Hematopoietic multipotent progenitor cell treated with erythropoietin and hydrocortisone succinate and interleukin-3 and kit ligand, for 8 days (in vitro differentiated cells): ENCODE measurements at places on chromosomes 7 and 10.

- no peak for DNase-seq
Measured at GRCh38 chr10:116017405-116017804, 255.6 kb downstream of the GFRA1 start.

- no peak for DNase-seq
Measured at GRCh38 chr7:158735935-158736334, 31.3 kb upstream of the NCAPG2 start.

- DNase-seq: no peak
Measured at GRCh38 chr7:139889186-139889871, 60.3 kb downstream of the TBXAS1 start.

- DNase-seq: no peak
Measured at GRCh38 chr7:80089366-80089765, 45.3 kb upstream of the GNAI1 start.

- no peak for DNase-seq
Measured at GRCh38 chr7:156607332-156608172, 33.0 kb upstream of the RNF32 start.

- DNase-seq: no peak
Measured at GRCh38 chr7:31099451-31100444, 47.6 kb downstream of the ADCYAP1R1 start.

DNA sequence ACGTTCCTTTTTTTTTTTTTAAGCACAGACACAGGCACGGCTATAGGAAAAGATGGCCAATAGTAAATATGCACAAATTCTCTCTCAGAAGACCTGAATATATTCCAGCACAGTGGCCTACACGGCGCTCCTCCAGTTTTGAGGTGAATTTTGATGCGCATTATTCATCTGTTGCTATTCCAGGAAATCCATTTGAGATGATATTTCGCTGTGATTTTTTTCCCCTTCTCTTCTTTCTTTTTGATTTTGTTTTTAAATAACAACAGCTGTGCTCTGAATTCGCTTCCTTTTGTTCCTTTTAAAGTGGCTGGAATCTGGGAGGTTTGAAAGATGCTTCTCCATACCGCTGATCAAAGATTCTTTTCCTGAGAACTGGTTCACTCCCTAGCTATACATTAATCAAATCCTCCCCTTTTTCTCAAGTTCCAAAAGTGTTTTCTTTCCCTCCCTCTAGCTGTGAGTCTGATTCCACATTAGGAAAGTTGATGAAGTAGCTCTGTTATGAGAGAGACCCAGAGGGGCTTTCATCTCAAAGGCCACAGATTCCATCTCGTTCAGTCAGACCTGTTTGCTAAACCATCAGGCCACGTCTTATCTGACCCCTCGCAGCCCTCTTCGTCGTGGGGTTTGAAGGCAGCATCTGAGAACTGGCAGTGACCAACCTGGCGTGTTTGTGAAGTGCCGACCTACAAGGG, 602.7 kb upstream of the NRP1 start:
- DNase-seq: no peak

DNA sequence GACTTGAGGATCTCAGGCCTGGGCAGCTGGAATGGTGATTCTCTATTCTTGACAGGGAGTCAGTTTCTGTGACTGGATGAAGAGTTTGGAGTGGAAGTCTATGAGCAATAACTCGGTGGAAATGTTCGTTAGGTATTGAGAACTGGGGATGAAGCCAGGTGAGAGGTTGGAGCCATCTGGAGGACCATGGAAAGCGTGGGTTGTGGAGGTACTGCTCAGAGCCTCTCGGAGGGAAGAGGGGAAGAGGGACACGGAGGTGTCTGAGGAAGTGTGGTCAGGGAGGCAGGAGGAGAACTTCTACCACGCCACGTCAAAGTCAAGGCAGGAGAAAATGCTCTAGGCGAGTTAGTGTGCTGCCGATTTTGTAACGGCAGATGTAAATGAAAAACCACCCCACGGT, 430.7 kb downstream of the DPP6 start:
- DNase-seq: no peak

DNA sequence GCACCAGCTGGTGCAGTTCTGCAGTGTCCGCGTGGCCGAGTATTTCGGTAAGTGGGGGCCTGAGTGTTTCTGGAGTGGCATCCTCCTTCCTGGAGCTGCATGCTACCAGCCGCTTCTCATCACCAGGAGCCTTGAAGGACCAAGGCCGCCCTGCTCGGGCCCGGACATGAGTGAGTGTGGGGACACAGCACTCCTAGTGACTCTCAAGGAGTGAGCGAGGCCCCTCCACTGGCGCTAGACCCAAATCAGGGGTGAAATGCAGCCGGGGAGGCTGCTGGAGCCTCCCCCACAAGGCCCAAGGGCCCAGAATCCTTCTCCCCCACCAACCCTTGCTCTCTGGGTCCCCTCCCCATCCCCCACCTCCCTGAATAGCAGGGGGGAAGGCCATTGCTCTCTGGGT, 48.0 kb downstream of the CAMK2B start:
- DNase-seq: no peak

DNA sequence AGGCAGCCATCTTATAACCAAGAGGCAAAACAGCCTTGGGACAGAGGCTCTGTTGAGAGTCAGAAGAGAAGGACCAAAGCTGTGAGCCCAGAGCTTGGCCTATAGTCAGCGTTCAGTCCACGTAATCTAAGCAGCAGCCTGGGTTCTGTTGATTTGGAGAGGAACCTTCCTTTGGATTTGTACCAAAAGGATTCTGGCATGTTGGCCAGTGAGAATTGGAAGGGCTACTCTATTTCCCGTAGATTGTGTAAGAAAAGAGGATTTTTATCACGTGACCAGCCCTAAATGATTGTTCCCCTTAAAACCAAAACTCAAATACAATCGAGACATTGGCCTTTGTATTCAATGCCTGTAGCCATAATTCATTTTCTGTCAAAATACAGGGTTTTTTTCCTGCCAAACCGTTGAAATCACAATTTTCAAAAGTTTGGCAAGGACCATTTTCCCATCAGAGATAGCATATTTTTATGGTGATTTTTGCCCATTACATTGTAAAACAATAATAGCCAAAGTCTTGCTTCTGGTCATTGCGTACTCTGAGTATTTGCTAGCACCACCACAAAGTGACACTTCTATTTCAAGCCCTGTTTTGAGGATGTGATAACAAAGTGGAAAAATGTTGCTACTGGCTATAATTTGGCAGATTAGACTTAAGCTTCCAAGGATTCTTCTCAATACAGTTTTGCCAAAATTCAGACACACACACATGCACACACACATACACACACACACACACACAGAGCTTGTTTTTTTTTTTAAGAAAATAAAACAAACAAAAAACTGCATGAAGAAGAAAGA, 23.1 kb upstream of the BMPER start:
- no peak for DNase-seq

DNA sequence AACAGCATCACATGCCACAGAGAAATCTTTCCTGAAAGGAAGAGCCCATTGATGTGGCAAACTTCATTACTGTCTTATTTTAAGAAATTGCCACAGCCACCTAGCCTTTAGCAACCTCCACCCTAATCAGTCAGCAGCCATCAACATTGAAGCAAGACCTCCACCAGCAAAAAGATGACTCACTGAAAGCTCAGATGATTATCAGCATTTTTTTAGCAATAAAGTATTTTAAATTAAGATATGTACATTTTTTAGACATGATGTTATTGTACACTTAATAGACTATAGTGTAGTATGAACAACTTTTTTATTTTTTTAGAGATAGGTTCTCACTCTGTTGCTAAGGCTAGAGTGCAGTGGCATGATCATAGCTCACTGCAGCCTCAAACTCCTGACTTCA, 14.8 kb downstream of the STEAP1B start:
- no peak for DNase-seq

DNA sequence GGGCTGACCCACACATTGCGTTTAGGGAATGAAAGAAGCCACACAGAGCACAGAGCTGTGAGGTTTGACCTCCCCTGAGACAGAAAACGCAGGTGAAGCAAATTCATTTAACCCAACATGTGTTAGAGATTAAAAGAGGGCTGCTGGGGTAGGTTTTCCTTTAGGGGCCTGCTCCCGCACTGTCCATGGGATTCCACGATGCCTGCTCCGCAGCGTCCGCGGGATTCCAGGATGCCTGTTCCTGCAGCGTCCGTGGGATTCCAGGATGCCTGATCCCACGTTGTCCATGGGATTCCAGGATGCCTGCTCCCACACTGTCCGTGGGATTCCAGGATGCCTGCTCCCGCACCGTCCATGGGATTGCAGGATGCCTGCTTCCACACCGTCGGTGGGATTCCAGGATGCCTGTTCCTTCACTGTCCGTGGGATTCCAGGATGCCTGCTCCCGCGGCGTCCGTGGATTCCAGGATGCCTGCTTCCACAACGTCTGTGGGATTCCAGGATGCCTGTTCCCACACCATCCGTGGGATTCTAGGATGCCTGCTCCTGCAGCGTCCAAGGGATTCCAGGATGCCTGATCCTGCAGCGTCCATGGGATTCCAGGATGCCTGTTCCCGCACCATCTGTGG, 78.7 kb downstream of the VIPR2 start:
- no peak for DNase-seq
